Stimulated activated CD8-positive, alpha-beta memory T cell treated with anti-CD3 and anti-CD28 coated beads, Interleukin-2, amount 100 ng/mL, for 1 hour (primary cell): ENCODE measurements at places on chromosomes 3 and 15.

- DNase-seq, result no peak
Measured at GRCh38 chr3:31353166-31353565, 179.6 kb upstream of the STT3B start.

DNA sequence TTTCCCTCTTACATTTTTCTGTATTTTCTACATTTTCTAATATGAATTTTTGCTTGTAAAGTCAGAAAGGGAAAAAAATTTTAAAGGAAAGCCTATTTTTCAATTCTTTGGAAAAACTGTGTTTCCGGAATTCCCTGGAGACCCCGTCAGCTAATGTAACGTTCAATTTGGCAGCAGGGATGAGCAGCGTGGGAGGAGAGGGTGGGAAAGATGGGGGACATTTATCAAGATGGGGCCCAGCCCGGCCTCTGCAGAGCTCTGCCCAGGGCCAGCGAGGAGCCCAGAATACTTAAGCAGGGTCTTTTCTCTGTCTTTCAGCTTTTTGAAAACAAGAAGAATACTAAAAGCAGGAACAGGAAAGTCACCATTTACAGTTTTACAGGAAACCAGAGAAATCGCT lies 129.0 kb downstream of the LRRK1 start:
- DNase-seq, result no peak

DNA sequence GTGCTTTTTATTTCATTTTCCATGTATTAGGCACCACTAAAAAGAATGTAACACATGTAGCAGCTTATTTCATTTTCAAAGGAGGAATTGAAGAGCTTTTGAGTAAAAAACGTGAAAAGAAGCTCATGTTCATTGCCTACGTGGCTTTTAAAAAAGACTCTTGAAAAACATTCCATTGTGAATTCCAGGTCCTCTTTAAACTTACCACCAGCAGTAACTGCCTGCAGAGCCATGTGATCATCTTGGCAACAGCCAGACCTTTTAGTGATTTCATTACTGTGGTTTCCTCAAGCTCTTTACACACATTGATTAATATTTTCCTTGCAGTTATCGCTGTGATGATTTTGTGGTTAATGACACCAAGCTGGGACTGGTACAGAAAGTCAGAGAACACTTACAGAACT lies 43.8 kb upstream of the FBXL22 start:
- DNase-seq, result no peak

GRCh38 chr3:154872074-154872473 lies 208.0 kb upstream of the MME start:
- no peak for DNase-seq

DNA sequence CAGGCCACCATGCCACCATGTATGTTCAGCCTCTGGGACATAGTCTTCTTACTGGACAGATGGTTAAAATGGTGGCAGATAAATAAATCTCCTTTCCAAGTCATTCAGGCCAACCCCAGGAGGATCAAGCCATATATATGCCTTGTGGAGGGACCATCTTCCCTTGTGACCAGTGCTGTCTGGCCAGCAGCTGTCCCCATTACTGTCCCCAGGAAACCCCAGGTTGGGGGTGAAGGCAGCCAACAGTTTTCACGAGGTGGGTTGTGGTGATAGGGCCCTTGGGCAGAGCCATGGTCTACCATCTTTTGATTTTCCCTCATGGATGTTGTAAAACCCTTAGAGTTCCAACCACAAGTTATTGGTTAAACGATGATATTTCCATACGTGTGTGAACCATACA lies 48.7 kb upstream of the PCSK6 start:
- no peak for DNase-seq

GRCh38 chr15:95142531-95142930 lies 911.2 kb downstream of the MCTP2 start:
- DNase-seq, result no peak

- DNase-seq, result no peak
Measured at GRCh38 chr3:155412904-155413303, 119.4 kb upstream of the STRIT1 start.

DNA sequence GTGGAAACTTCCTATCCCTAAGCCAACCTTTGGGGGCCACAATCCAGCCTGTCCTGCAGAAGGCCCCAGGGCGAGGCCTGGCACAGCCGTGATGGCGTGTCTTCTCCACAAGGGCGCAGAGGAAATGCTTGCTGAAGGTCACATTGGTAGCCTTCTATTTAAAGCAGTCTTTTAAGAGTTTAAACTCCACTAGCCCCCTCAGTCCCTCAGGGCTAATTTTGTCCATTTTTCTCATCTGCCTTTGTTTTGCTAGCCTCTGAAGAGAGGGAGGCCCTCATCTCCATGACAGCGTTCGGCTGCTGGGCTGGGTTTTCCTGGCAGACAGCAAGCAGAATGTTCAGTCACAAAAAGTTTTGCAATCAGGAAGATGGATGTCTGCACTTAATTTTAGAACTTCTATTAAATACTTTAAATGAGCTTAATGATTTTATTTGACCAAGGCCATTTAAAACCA lies 40.8 kb downstream of the RARB start:
- DNase-seq, result no peak

GRCh38 chr3:16893618-16894200 lies 9.0 kb downstream of the PLCL2 start:
- no peak for DNase-seq

DNA sequence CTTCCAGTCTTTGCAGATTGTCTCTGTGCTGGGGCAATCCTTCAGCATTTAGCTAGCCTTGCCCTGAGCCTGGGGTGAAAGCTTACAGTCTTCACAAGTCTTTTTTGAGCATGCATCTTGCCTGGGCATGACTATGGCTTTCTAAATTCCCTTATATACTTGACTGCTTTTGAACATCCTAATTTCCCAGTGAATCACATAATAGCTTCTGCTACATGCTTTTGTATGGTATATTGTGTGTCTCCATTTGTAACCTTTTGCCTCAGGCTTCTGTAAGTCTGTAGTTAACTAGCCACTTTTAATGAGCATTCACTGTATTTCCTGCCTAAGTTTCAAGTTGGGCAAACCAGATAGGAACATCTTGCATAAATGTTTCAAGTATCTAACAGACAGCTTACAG lies 76.8 kb downstream of the CHCHD4 start:
- no peak for DNase-seq

DNA sequence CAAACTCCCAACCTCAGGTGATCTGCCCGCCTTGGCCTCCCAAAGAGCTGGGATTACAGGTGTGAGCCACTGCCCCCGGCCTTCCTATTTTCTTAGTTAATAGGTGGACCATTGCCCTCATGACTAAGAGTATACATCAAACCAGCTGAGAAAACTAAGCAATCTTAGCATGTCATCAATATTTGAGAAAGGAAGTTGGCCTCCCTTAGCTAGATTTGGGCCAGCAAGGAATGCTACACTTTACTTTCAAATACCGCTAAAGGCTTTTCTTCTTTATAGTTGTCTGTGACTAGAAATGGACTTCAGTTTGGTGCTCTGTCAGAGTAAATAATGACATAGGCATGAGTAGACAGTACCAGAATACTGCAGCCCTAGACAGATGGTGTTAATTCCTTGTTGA lies 199.3 kb downstream of the GAP43 start:
- no peak for DNase-seq

DNA sequence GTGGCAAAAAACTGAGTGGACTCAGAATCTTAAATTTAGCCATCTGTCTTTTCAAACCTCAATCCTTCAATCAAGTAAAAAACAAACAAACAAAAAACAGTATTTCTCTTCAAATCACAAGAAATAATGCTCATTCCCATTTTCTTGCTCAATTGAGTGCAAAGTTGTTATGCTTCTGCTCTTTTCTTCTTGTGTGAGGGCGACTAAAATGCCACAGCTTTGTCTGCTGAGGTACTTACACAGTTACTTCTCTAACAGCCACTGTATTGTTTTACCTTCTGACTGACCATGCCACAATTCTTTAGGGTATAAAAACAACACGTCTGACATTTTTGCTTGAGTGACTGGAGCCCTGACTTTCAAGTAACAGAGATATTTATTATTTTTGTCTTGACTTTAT lies 617.4 kb downstream of the NAALADL2 start:
- DNase-seq, result no peak
